ENCODE measurements at places on chromosomes 7 and 10. TPM values are rescaled to one million over a fixed set of nuclear protein-coding genes. Genes with fewer than 3 reads are reported as not detected.

DNA sequence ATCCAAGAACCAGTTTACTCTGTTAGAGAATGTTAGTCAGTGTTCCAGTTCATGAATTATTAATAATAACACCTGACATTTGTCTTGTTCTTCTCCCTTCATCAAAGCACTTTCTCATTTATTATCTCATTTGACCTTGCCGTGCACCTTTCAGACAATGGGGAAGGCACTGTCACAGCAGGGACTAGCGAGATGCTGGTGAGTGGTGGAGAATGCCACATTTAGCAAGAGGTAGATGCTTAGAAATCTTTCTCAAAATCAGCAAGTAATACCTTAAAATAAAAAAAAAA, 34.2 kb upstream of the XRCC2 start:
- DNase-seq: no peak

GRCh38 chr7:32177232-32177631, 107.0 kb upstream of the PDE1C start:
- DNase-seq: no peak

- DNase-seq: no peak
These were observed 1.4 kb upstream of the TRIM8 start for GRCh38 chr10:102642736-102643335.

DNA sequence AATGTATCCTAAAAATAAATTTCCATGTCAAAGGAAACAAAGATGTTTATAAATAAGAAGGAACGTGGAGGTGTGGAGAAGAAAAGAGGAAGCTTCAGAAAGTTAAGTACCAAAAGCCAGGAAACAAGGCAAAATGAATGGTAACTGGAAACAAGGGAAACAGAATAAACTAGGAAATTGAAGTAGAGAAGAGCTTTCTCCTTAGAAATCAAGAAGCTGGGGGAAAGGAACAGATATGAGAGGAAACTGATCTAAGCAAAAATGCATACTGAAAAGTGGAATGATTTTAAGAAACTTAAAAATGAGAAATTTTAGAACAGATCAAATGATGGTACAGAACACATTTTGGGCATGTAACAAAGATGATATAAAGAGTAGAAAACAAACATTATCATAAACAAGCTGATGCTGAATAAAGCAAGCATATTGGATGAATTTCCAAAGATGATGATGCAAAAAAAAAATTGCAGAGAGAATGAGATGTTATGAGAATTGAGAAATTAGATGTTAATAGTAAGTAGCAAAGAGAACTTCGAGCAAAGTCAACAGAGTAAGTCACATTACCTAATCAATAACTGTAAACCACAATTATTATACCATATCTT, 1.9 kb downstream of the BRAF start:
- DNase-seq: no peak

DNA sequence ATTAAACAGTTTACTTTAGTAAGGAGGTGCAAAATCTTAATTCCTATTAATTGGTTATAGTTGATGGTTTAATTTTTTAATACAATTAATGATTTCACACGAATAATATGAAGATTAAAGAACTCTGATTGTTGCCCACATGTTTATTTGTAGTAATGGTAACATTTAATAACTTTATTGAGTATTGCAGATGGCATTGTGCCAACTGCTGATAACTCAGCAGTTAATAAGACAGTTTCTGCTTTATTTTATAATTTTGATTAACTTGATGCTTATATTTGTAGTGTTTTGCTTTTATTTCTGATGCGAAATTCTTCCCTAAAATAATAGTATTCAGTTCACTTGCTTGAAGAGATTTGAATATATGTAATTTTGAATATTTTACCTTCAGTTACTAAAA, 2.8 kb downstream of the DNAJB9 start:
- DNase-seq: no peak

- DNase-seq: peak; percentile 56
These were observed 15.1 kb upstream of the ELN start for GRCh38 chr7:74012842-74013249.

PILRA gene
- total RNA-seq: 5.0 TPM

GRCh38 chr10:114250236-114250635, 11.2 kb downstream of the VWA2 start:
- DNase-seq: no peak

SUN3 gene
- total RNA-seq: not detected

GRCh38 chr10:66440568-66440967, 485.3 kb upstream of the LRRTM3 start:
- no peak for DNase-seq

GRCh38 chr10:48306870-48307710, 613 bp downstream of the MAPK8 start:
- DNase-seq: peak; percentile 11

DNA sequence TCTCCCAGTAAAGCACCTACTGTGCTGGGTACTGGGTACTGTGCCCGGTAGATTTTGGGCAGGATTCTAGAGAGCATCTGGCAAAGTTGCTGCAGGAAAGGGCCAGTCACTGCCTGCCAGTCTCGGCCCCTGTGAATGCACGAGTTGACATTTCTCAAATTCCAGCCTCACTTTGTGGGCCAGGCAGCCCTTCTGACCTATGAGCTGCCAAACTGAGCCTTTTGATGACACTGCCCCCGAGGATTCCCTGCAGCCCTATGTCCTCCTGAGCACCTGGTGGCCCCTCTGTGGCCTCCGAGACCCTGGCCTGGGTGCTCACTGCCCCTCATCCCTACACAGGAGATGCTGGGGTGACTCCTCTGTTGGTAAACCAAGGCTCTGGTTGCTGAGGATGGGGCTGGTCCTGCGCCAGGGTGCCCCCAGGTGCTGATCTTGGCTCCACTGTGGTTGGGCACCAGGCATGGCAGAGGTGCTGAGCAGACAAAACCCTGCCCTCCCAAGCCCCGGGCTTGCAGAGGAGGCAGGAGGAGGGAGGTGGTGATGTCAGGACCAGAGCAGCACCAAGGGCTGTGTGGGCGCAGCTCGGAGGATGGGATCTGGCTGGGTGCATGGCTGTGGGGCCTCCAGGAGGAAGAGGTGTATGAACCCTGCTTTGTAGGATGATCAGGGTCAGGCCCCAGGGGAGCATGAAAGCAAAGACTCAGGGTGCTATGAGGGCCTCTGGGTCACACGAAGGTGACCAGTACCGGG, 16.2 kb downstream of the LHPP start:
- no peak for DNase-seq

- DNase-seq: no peak
These were observed 17.8 kb downstream of the TMEM209 start for GRCh38 chr7:130187360-130187759.

DNA sequence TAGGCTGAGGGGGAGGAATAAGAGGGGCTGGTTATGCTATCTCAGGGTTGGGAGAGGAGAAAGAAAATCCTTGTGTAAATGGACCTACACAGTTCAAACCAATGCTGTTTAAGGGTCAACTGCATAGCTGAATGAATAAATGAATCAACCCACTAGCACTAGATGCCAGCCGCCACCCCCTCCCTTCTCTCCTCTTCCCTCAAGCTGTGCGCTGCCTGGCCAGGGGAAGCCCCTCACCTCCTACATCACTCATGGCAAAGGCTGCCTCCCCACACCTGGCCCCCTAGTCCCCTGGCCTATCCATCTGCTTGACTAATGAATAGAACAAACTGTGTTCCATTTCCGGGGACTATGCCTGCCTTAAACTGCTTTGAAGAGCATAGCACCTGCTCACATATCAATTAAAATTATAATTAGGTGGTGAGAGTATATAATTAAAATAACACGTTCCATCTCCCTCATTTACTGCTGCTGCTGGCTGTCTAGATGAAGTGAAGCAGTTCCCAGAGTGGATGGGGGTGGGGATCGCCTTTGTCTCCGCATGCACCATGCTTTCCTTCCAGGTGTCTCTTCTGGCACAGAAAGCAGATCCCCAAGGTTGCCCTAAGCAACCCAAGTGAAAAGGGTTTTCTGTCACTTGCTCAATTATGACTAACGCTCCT, 32.6 kb downstream of the GRID1 start:
- no peak for DNase-seq

ODAD2 gene
- total RNA-seq: 4.3 TPM

DNA sequence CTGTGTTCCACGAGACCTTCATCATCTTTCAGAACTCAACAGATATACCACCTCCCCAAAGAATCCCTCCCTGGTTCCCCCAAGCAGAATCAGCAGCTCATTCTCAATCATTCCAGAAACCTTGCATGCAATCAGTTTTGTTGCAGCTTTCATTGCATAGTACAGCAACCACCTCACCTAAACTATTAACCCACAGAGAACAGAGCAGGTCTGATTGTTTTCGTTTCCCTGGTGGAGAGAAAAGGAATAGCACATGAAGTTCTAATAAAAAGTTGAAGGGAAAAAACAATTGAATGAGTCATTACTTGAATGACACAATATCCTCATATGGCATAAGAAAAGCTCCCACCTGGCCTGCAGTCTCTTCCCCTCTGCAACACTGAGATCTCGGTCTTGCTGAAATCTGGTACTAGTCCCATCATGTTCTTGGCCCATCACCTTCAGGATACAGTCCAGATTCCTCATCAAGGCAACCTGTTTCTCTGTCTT, 147.1 kb upstream of the GDF10 start:
- DNase-seq: no peak

All from thoracic aorta (tissue), 2 donors.